ENCODE measurements at places on chromosomes 2 and 18. TPM values are rescaled to one million over a fixed set of nuclear protein-coding genes. Genes with fewer than 3 reads are reported as not detected.

The PDCD1 gene
- total RNA-seq, result 16.0 TPM

The PAX3 gene
- 0.05 TPM for total RNA-seq

The SOCS6 gene
- 5.4 TPM for total RNA-seq

DNA sequence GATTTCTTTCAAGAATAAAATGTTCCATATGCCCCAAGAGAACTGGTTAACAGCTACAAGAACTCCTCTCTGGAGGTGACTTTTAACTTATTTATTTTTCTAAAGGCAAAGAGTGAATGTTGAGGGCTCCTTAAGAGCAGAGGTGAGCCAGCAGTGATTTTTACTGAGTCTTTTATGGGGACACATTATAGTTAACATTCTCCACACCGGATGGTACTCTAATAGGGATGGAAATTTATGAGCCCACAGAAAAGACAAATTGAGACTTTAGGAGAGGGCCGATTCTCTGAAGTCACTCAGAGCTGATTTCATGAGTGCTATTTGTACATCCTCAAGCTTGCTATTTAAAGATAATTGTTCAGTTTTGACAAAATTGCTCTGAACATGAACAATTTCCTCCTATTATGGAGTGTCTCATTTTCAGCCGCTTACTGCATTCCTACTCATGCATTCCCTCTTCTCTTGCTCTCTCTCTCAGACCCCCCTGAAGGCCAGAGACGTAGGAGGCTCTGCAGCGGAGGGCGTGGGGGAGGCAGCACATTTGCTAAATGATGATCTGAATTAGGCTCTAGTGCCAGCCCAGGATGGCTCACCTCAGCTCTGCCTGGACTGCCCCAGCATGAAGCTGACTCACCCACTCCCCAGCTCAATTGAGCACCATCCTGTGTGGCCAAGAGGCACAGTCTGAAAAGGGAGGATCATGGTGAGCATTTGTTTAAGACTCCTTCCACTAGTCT lies 5.9 kb upstream of the RPL37A start:
- no peaks in the 10 kb centered on the region for H3K4me1 ChIP-seq
- no peaks in the 10 kb centered on the region for H3K27me3 ChIP-seq
- H3K4me3 ChIP-seq, result no peak overlapping the region
- DNase-seq, result no peak
- H3K27ac ChIP-seq, result no peak overlapping the region
- H3K36me3 ChIP-seq, result no peaks in the 10 kb centered on the region

DNA sequence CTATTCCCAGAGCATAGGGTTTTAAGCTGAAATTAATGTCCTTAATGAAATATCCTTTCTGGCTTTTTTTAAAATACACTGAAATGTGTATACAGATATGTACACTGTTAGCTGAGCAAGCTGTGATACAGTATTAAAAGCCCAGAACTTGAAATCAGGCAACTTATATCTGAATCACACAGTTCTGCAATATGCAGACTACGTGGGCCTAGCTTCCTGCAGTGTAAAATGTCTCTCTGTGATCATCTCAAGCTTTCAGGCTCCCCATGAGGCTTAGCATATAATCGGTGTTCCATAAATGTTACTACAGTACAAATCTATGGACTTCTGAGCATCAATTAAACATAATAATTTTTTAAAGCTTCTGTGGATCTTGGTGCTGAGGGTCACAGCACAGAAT lies 8.2 kb downstream of the FBXO15 start:
- peaks cover 2% of the 10 kb centered on the region for H3K27me3 ChIP-seq
- no peaks in the 10 kb centered on the region for H3K36me3 ChIP-seq
- no peak for DNase-seq

DNA sequence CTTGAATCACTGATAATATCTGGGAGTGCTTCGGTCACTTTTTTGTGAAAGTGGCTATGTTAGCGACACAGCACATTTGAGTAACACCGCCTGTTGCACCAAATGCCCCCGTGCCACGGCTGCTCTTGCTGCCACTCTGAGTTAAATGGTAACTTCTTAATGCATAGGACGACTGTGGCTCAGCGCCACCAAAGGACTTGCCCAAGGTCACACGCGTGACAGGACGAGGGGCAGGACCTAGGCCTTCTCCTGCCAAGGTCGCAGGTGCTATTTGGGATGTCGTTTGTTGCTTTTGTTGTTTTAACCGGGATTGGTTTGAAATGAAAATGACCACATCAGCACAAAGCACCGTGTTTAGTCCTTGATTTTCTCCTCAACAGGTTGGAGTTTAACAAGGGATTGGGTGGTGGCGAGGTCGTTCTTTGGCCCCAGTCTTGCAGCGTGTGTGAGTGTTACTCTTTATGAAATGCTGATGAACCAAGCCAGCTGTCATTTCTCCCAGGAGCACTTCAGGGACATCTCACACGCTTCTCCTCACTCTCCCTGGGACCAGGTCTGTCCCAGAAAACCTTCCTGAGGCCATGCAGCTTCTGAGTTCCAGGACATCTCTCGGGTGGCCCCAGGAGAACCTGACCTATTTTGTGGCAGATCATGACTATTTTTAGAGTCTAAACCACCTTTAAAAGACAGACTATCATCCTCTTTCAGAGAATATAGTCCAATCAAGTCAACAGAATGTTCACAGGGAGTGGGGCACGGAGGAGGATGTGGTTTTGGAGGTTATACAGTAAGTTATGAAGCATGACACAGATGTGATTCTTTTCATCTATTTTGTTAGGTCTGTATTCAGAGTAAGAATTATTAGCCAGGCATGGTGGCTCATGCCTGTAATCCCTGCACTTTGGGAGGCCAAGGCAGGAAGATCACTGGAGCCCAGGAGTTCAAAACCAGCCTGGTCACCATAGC lies 49.9 kb downstream of the MTCL1 start:
- H3K27ac ChIP-seq, result peak overlapping the region; percentile 64
- no peaks in the 10 kb centered on the region for H3K36me3 ChIP-seq
- H3K4me1 ChIP-seq, result peaks cover 51% of the 10 kb centered on the region
- DNase-seq, result peak; percentile 89
- peak overlapping the region; percentile 29 for H3K4me3 ChIP-seq
- H3K27me3 ChIP-seq, result no peaks in the 10 kb centered on the region

DNA sequence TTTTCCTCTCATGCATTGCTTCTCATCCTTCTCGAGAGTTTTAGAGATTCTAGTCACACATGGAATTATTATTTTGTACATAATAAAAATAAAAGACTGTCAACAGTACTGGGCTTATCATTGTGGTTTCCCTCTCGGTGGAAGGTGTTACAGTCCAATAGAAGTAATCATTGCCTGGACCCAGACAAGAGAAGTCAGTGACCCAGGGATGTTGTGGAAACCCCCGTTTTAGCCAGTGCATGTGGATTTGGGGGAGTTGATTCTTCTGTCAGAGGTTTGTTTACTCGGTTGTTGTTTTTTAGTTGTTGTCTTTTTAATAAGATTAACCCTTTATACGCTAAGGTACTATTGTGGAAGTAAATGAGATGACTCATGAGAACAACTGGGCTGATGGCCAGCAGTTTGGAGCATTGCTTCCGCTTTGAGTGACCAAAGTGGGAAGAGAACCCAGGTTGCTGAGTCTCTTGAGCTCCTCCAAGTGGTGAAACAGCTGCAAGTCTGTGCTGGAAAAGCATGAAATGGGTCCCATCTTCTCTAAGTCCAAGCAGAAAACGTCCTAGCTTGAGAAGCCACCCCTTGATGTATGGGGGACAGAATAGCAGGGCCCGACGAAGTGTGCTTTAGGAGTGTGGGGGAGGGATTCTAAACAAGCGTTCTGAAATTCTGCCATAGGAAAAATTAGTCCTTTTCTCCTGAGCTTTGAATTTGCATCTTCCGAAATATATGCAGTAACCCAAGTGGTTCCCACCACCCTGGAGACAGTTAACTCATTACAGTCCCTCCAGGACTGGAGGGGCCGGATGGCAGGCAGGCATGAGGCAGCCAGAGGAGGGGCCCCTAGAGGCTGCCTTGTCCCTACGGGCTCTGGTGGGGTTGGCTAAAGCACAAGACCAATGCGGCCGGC lies 61.8 kb upstream of the GPR45 start:
- H3K27ac ChIP-seq, result no peak overlapping the region
- H3K4me3 ChIP-seq, result no peak overlapping the region
- no peak for DNase-seq
- no peaks in the 10 kb centered on the region for H3K36me3 ChIP-seq
- H3K27me3 ChIP-seq, result peaks cover 17% of the 10 kb centered on the region

GRCh38 chr2:191225126-191225525 lies 20.1 kb upstream of the MYO1B start:
- H3K4me3 ChIP-seq, result no peak overlapping the region
- no peak overlapping the region for H3K27ac ChIP-seq
- no peaks in the 10 kb centered on the region for H3K27me3 ChIP-seq
- H3K4me1 ChIP-seq, result no peaks in the 10 kb centered on the region

GRCh38 chr2:44121899-44122298 lies 46.8 kb upstream of the PPM1B start:
- no peaks in the 10 kb centered on the region for H3K36me3 ChIP-seq
- no peaks in the 10 kb centered on the region for H3K27me3 ChIP-seq
- H3K4me1 ChIP-seq, result peaks cover 8% of the 10 kb centered on the region
- no peak for DNase-seq

GRCh38 chr2:192971981-192972380 lies 777.2 kb upstream of the TMEFF2 start:
- no peak for DNase-seq
- H3K27ac ChIP-seq, result no peak overlapping the region
- H3K4me3 ChIP-seq, result no peak overlapping the region
- H3K36me3 ChIP-seq, result no peaks in the 10 kb centered on the region

DNA sequence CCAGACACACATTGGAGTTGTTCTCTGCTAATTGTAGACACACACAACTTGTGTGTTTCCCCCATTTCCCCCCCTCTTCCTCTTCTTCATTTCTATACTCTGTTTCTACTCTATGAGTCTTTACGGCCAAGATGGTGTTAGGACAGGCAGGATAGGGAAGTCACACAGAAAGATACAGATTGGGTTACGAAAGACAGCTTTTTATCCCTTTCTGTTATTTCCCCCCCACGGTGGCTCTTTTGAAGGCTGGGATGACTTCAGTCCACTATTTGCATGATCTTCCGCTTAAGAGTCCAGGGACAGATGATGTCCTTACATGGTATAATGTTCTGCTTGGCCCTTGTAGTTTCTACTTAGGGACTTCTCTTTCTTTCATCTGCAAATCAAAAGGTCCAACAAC lies 1.6 kb upstream of the EMILIN2 start:
- DNase-seq, result no peak
- H3K27me3 ChIP-seq, result peaks cover 42% of the 10 kb centered on the region
- peaks cover 12% of the 10 kb centered on the region for H3K4me1 ChIP-seq

DNA sequence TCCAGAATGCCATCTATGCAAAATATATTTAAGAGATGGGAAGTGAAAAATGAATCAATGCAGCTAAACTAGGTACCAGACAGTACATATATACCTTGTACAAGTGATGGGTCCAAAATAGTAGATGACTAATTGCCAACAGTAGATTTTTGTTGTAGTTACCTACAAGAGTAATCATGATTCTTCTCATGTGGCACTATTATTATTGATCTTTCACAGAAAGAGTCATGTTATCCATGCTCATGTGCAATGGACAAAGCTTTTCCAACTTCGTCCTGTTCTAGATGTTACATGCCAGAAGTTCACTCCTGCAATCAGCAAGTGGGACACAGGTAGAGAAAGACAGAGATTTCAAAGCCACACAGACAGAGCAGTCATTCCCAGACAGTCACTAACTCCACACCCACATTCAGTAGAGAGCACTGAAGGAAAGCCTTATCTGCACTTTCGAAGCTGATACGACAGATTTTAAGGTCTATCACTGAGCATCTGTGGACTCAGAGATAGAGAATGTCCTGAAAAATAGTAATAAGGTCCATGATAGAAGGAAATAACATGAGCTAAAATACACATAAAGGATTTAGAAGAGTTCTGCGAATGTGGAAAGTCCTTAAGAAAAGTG lies 101.6 kb upstream of the ITPRID2 start:
- H3K27ac ChIP-seq, result no peak overlapping the region
- H3K4me3 ChIP-seq, result no peak overlapping the region
- H3K36me3 ChIP-seq, result no peaks in the 10 kb centered on the region
- H3K27me3 ChIP-seq, result no peaks in the 10 kb centered on the region
- peaks cover 30% of the 10 kb centered on the region for H3K4me1 ChIP-seq

DNA sequence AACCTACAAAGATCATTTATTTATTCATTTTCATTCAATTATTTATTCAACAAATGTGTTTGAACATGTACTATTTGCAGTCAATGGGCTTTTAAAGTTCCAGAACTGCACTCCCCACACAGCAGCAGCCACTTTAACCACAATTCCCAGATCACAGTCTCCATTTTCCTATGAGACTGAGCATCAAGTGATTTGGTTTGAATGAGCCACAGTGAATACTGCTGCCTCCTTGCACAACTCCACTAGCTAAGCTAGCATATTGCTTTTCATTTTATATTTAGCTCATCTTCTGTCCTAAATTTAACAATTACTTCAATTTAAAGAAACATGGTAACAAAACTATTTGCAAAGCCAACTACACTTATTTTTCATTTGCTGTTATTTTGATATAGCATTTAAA lies 353.4 kb upstream of the VRK2 start:
- no peaks in the 10 kb centered on the region for H3K27me3 ChIP-seq
- no peak overlapping the region for H3K27ac ChIP-seq
- peaks cover 2% of the 10 kb centered on the region for H3K4me1 ChIP-seq

- no peak for DNase-seq
- H3K4me3 ChIP-seq, result no peak overlapping the region
- H3K4me1 ChIP-seq, result no peaks in the 10 kb centered on the region
- no peaks in the 10 kb centered on the region for H3K27me3 ChIP-seq
- H3K36me3 ChIP-seq, result no peaks in the 10 kb centered on the region
- no peak overlapping the region for H3K27ac ChIP-seq
Observed at GRCh38 chr2:30298302-30298701, 67.0 kb downstream of the LBH start.

- H3K36me3 ChIP-seq, result peaks cover 64% of the 10 kb centered on the region
- peaks cover 6% of the 10 kb centered on the region for H3K4me1 ChIP-seq
- H3K4me3 ChIP-seq, result no peak overlapping the region
- no peak overlapping the region for H3K27ac ChIP-seq
- DNase-seq, result no peak
Observed at GRCh38 chr2:128279786-128280157, 38.9 kb downstream of the HS6ST1 start.

Measured in thymus (tissue), 14 donors.